ENCODE measurements at places on chromosomes 3 and 15.

DNA sequence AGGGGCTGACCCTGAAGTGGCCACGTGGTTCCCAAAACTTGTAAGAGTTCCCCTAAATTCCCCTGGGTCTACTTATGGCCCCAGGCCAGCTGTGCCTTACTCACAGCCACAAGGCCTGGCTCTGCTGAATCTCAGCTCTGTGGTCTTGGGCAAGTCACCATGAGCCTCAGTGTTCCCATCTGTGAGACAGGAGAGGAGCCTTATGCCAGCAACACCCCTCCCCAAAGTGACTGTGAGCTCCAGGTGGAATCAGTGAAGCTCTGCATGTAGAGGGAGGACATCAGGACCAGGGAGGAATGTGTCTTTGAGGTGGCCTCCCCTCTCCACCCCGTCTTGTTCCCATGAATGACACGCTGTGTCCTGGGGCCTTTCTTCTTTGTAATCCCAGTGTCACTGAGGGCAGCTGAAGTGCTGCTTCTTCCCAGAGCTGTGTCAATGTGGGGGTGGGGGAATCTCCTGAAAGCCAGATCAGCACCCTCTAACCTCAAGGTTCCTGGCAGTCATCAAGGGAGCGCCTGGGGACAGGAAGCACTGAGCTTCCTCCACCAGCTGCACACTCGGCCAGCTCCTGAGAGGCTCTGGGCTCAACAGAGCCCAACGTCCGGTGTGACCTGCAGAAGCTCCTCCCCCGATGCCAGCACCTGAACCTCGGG, 258.9 kb downstream of the UACA start:
- DNase-seq: peak; percentile 94

GRCh38 chr3:73448761-73449301, 175.9 kb downstream of the PDZRN3 start:
- peak; percentile 66 for DNase-seq

DNA sequence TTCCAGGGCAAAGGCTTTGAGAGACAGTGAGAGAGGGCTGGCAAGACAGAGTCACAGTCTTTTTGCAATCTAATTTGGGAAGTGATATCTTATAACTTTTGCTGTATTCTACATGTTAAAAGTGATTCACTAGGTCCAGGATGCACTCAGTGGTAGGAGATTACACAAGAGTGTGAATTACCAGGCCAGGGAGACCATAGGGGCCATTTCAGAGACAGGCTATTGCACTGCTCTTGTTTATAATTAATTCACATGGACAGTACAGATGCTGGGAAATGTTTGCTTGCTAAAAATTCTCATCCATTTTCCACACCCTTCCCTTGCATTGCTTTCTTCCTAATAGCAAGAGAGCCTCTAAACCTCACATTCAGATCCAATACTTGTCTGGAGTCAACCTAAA, 22.6 kb upstream of the POMGNT2 start:
- no peak for DNase-seq

GRCh38 chr3:182216311-182216970, 504.7 kb downstream of the SOX2 start:
- no peak for DNase-seq

DNA sequence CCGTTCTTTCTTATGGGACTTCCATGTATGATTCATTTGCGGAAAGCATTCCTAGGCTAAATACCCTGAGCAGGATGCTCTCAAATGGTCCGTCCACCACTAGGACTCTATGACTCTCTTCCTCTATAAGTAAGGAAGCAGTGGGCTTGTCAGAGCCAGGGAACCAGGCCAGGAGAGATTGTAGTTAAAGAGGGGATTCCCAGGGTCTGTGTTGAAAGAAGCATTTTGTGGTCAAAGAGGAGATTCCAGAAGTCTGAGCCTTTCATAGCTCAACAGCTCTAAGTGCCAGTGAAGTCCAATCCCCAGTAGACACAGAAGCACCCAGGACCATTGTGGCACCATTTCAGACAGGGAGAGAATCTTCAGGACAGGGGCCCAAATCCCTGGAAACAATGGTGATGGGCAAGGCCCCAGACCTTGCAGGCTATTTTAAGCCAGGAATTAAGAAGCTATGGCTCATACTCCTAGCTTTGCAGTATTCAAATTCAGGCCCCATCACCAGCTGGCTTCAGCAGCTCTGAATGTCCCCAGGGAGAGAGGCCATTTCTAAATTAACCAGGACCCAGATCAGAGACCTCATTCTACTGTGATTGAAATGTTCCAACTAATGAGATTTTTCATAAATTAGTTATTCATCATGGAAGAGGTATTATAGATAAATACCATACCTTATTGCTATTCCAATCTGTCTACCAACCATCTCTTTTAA, 81.7 kb downstream of the CD47 start:
- DNase-seq: peak; percentile 85

- DNase-seq: peak; percentile 23
Observed at GRCh38 chr15:75177360-75178071, 24.2 kb upstream of the C15orf39 start.

Measured in inflammatory macrophage treated with lipopolysaccharide for 4 hours (primary cell).